ENCODE measurements at places on chromosomes 3 and 15.

DNA sequence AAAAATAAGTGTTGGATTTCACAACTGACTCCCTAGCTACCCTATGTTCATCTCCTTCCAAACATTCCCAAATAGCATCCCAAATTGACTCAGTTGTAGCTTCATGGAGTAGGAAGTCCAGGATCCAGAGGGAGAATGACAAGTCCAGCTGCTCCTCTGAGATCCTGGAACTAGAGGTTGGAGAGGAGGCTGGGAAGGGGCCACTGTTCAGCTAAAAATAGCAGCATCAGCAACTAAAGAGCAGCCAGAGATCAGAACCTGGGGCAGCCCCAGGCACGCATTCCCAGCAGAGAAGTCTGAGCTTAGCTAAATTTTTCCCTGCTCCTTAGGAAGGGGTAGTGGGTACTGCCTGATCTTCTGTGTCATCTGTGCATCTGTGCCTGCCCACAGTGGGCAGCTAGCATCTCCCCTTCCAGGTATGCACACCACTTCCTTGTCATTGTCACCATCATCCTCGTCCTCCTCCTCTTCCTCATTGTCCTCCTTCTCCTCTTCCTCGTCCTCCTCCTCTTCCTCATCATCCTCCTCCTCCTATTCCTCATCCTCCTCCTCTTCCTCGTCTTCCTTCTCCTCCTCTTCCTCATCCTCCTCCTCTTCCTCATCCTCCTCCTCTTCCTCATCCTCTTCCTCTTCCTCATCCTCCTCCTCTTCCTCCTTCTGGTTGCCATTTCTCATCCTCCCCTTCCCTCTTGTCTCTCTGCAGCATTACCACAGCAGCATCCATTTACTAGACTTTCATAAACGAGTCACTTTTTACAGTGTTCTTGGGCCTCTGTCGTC, 152.3 kb upstream of the ROPN1 start:
- no peak for DNase-seq

DNA sequence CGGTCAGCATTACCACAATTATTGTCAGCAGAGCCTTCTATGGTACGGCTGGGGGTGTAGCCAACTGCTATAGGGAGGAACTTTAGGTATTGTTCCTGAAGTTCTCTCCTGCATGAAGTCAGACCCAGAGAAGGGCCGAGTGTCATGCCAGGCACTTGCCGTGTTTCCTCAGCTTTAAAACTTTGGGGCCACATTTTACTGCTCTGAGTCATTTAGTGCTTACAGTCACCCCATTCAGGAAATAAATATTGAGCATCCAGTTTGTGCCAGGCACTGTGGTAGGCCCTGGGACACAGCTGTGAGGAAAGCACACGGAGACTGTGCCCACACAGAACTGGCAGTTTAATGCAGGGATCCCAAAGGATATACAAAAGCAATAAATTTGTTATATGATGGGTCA, 54.5 kb upstream of the APEH start:
- peak; percentile 8 for DNase-seq

DNA sequence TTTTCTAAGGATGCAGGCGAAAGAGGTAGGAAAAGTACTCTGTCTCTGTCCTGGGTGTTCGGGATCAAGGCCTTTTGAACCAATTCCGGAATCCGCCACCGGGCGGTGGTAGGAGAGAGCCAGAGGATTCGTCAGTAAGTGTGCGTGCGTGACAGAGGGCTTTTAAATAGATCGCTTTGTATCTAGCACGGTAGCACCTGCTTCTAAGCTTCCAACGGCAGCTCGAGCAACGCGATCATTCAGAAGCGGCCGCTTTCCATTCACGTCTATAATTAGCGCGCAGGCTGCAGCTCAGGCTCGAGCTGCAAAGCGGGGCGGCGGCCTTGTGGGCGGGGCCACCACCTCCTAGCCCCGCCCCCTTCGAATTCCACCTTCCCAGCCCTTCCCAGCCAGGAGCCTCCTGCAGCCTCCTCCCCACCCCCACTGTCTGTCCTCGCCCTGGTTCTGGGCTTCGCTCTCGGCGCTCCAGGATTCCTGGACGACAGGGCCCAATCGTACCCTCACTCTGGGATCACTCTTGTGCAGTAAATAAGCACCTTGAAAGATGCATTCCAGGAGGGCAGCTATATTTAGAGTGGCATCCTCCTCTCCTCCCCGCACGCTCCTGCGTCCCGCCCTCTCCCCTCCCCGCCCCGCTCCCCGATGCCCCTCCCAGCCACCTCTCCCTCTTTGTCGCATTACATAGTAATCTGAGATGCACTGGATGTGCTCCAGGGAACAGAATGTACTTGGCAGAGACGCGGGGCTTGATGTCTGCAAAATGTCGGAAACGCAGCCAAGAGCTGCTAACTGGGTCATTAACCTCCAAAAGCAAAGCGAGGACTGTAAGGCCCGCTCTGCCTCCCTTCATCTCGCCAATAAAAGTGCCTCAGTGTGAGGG, 224.1 kb upstream of the TPRG1 start:
- peak; percentile 88 for DNase-seq

- DNase-seq, result no peak
Observed at GRCh38 chr3:69252631-69253030, 130.2 kb upstream of the LMOD3 start.

GRCh38 chr15:47741082-47741481, 23.8 kb downstream of the SEMA6D start:
- no peak for DNase-seq

DNA sequence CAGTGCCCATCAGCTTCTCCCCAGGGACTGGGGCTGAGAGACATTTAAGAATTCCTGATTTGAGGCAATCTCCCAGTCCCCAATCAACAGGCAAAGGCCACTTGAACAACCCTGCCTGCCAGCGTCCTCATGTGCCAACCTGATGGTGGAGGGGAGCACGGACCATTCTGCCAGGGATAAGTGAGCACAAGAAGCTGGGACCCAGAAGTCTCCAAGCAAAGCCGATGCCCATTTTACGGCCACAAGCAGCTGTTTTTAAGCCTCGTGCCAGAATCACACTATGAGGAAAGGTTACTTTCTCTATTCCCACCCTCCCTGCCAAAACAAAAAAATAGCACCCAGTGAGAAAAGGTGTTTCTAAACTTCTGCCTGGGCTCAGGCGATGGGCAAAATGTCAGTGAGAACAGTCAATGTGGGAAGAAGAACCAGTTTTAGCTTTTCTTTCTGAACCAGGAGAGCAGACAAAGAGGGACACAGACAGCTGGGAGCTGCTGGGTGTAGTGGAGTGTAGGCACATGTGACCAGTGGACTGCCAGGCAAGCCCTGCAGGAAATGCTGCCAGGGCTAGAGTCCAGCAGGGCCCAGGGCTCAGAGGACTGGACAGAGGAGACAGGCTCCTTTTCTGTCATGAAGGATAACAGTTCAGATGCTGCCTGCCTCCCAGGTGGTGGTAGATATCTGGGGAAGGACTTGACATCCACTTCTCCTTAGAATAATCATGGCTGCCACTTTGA, 57.7 kb downstream of the ATP2B2 start:
- no peak for DNase-seq

DNA sequence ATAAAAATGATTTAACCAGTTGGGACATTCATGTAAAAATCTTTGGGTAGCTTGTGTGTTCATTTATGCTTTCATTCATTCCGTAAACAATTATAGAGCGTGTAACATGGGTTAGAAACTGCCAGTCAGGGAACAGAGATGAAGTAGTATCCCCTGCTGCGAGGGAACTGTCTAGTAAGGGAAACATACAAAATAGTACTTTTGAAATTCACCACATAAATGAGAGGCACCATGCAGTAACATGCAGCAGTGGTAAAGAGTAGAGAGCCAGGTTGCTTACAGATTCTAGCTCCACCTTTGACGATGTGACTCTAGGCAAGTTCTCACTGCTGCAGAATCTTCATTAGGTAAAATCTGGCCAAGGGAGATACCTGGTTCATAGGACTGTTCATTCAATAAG, 938 bp downstream of the DZIP3 start:
- DNase-seq, result peak; percentile 20

DNA sequence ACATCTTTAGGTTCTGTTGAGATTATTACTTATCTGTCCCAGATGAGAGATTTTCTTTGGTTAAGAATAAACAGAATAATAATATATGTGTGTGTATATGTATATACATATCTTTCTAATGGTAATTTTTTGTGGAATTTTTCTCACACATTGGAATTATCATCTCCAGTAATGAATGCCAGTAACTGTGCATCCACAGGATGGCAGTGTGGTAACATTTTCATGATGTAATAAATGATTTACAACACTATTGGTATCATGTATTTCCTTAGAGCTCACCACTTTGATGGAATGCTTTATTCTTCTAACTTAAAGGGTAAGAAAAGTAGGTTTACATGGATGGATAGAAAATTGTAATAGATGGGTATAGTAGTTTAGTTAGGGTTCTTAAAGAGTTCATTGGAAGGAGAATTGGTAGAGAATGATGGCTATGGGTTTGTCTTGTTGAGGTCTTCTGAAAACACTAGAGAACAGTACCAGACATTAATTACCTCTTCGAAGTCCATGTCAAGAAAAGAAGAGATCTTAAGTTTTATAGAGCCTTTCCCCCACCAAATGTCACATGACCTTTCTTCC, 78.1 kb downstream of the STT3B start:
- DNase-seq, result peak; percentile 51

GRCh38 chr3:194072097-194072428, 63.9 kb upstream of the HES1 start:
- DNase-seq, result no peak

GRCh38 chr15:89587955-89588354, 12.7 kb downstream of the TICRR start:
- peak; percentile 45 for DNase-seq

DNA sequence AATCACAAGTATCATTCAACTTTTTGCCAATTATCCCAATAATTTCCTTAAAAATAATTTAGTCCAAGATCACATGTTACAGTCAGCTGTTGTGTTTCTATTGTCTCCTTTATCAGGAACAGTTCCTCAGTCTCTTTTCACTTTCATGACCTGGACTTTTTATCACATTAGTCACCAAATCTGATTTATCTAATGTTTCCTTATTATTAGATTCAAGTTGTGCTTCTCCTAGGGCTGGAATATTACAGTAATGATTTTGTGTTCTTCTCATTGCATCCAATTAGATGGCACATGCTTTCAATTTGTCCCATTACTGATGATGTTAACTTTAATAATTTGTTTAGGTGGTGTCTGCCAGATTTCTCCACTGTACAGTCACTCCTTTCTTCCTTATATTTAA, 66.3 kb upstream of the DCBLD2 start:
- no peak for DNase-seq

DNA sequence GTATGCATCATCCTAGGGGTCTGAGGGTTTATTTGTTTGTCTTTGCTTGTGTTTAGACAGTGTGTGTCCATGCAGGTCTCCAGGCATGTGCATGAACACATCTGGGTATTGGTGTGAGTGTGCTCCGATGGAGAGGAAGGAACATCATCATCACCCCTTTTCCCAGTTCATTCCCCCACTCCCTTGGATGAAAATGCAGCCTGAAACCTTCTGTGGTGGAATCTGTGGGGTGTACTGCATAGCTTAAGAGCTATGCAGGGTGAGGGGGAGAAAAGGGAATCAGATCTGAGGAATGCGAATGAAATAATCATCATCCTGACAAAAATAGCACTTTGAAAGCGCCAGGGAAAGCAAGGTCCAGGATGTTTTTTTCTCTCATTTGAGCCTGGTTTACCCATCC, 520.1 kb downstream of the NTRK3 start:
- peak; percentile 77 for DNase-seq

DNA sequence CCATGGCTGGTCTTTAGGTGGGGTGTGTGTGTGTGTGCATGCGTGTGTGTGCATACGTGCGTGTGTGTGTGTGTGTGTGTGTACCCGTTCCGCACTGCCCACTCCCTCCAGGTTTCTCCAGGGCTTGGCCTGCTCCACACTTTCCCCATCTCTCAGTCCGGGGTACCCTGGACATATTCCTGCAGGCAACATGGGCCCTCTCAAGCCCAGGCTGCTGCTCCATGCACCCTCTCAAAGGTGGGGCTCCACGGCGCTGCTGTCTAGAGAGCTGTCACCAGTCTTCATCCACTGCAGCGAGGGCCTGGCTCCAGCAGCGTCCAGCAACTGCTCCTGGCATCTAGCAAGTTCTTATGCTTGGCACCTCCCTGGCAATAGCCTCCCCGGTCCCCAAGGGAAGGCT, 86.1 kb downstream of the ATP10A start:
- no peak for DNase-seq

GRCh38 chr3:190155752-190156151, 35.1 kb upstream of the P3H2 start:
- DNase-seq, result no peak

- DNase-seq, result no peak
Observed at GRCh38 chr3:194382196-194382891, 12.8 kb upstream of the LRRC15 start.

GRCh38 chr3:119697394-119697793, 5.4 kb upstream of the CFAP91 start:
- no peak for DNase-seq

DNA sequence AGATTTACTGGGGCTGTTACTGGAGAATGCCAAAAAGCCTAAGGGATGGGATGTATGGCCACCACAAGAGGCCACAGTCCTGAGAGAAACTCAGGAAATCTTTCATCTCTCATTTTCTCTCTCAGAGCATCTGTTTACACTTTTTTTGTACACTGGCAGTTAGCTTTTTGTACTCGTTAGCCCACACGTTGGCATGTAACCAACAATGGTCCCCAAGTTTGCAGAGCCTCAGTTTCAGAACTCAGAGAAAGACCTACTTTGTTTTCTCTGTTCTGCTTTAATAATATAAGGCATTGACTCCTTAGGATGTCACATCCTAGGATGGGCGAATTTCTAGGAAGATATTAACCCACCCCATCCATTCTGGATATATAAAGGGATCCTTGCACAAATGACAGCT, 183.5 kb downstream of the SUCNR1 start:
- no peak for DNase-seq

DNA sequence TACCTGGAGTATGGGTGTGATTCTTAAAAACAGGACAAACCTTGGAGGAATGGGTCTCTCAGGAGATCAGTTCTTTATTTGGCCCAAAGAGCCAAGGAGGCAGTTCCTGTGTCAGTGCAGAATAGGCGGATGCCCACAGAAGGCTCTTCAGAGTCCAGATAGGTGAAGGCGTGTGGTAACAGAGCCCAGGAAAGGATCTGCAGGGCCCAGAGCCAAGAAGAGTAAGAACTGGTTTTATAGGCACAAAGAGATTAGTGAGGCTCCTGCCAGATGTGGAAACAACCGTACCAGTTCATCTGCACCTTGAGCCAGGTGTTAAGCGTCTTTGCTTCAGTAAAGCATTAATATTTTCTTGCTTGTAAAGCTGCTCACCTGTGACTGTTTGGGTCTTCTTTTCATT, 140.1 kb upstream of the BFSP2 start:
- DNase-seq, result no peak

DNA sequence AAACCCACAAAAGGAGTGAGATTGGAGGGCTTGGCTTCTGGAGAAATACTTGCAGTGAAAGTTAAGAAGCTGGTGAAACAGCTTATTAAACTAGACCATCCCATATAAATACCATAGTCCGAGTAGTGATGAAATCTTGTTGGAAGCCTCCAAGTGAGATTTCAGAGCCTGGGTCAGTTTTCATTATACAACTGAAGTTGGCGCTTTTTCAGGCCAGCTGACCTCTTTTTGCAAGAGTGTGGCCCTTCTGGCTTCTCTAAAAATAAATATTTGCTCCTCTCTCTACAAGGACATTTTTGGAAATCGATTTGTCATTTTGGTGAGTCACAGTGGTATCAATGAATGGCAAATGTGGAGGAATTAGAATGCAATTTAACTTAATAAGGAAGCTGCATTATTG, 51.2 kb upstream of the THRB start:
- no peak for DNase-seq

- DNase-seq, result no peak
Observed at GRCh38 chr3:9767418-9767817, 2.3 kb downstream of the CAMK1 start.

- no peak for DNase-seq
Observed at GRCh38 chr15:42602501-42602900, 27.1 kb downstream of the STARD9 start.
